ENCODE measurements at places on chromosomes 4 and X.

DNA sequence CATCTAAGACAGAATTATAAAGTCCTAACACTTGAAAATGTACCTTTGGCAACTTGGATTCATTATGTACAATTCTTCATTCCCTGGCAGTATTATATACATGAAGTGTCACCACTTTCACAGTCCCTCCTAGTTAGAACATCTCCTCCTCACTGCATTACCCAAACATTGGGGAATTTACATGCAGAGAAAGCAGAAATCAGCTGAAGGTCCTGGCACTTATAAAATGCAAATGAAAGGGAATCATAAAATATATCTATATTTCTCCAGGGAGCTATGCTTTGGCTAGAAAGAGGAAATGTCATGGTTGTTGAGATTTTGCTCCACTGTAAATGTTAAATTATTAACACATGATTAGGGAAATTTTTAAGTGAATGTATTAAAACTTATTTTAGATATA lies 835.6 kb upstream of the SLIT2 start:
- no peak for DNase-seq

GRCh38 chr4:183008492-183008891 lies 90.6 kb upstream of the WWC2 start:
- DNase-seq, result no peak

DNA sequence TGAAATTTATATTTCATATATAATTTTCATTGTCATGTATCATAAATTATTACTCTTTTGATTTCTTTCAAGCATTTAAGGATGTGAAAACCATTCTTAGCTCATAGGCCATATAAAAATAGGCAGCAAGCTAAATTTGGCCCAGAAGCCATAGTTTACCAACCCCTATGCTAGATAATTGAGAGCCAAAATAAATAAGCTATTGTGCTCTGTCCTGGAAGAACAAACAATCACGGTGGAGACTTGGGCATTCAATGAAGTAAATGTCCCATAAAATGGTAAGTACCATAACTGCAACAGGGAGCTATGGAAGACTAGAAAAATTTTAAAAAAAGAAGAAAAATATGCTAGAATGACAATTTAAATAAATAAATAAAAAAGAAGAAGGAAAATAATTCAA lies 60.9 kb upstream of the PACRGL start:
- DNase-seq, result no peak

GRCh38 chr4:160826339-160826679 lies 1337.5 kb downstream of the FSTL5 start:
- DNase-seq, result no peak

- no peak for DNase-seq
These were observed 133.7 kb upstream of the CPXCR1 start for GRCh38 chrX:88613338-88613737.

- no peak for DNase-seq
These were observed 117.2 kb downstream of the PRSS12 start for GRCh38 chr4:118235566-118236120.

GRCh38 chr4:16037901-16038300 lies 45.9 kb downstream of the PROM1 start:
- DNase-seq, result no peak

DNA sequence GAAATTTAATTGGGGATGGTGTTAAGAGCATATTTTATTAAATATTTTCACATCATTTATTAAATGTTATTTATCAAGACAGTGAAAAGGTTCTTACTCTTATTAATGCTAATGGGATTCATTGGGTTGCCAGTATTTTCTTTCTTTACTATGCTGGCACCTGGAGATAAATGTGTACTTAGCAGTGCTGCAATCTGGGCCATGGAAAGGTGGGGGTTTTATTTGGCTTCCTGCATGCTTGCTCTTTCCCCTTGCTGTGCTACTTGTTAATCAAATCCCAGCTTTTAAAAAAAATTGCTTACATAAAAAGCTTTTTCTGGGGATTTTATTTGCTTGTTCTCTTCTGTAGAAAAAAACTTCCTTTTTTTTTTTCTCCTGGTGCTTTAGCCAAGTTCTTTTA lies 48.3 kb downstream of the ZAR1 start:
- no peak for DNase-seq
